AG10803 (cell line): ENCODE measurements at places on chromosomes 7 and 10.
A peak's percentile ranks its signal among the peaks of the same experiment; 100 is the strongest.

- DNase-seq = peak; percentile 55
Observed at GRCh38 chr10:88819290-88819689, 16.8 kb downstream of the LIPM start.

GRCh38 chr7:103093429-103093828 is 18.5 kb downstream of the ARMC10 start:
- DNase-seq = no peak

DNA sequence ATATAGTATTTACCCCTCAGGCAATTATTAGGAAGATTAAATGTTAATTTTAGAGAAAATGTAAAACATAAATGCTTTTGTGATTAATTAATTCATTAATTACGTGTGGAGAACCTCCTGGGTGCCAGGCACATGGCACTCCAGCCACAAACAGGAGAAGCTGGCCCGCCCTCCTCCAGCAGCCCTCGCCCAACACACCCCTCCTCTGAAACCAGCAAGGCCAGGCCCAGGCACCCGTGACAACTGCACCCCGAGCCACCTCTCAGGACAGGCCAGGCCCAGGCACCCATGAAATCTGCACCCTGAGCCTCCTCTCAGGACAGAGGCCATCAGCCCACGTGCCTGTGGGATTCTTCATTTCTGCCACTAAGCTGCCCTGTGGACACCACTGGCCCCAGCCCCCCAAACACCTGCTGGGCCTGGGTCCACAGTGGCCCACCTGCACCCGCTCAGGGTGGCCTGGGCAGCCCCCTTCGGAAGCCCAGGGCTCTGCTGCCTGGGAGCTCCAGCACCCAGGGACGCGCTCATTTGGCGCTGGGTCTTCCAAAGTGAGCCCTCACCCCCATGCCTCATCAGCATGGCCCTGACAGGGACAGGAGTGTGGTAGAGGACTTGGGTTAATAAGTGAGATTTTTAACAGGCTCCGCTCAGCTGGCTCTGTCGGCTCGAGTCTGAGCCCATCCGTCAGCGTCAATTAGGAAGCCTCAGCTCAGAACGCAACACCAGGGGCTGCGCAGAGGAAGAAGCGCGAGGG is 482.1 kb downstream of the DNAJB6 start:
- no peak for DNase-seq

DNA sequence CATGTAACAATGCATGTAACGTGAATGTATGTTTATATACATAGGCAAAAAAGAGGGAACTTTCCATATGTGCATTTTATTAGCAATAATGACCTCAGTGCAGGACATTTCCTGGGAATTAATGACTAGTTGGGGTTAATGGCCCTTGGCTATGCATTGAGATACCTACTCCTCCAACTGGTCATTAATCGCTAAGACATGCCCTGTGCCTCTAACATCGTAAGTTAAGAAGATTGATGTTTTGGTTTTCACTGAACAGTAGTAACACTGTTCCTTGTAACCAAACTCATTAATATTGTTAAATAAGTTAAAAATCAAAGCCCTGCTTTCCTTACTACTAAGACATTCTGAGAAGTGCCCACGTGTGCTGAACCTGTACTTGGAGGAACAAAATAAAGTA is 61.7 kb downstream of the SEMA3D start:
- no peak for DNase-seq

GRCh38 chr7:92731335-92732063 is 104.9 kb downstream of the CDK6 start:
- peak; percentile 32 for DNase-seq

- peak; percentile 47 for DNase-seq
Observed at GRCh38 chr10:5442065-5442989, 30.0 kb downstream of the NET1 start.

DNA sequence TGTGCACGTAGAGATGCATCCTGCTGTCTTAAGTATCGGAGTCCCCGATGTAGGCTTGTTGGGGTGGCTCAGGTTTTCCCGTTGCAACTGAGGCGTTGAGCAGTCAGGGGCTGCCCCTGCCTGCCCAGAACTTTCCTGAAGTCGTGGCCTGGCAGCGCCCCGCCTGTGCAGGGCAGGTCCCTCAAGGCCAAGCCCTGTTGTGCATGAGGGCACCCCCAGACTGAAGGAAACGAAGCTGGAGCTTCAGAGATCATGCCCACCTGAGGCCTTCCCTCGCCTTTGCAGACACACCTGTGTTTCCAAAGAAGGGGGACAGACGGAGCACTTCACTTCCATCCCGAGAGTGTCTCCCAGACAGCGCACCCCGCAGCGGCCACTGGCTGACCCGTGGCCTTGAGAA is 121.1 kb downstream of the NKX6-2 start:
- DNase-seq = no peak
